Stimulated activated CD4-positive, alpha-beta T cell treated with anti-CD3 and anti-CD28 coated beads, Interleukin-15, amount 100 ng/mL, for 1 hour (primary cell): ENCODE measurements at places on chromosomes 1 and 21.

DNA sequence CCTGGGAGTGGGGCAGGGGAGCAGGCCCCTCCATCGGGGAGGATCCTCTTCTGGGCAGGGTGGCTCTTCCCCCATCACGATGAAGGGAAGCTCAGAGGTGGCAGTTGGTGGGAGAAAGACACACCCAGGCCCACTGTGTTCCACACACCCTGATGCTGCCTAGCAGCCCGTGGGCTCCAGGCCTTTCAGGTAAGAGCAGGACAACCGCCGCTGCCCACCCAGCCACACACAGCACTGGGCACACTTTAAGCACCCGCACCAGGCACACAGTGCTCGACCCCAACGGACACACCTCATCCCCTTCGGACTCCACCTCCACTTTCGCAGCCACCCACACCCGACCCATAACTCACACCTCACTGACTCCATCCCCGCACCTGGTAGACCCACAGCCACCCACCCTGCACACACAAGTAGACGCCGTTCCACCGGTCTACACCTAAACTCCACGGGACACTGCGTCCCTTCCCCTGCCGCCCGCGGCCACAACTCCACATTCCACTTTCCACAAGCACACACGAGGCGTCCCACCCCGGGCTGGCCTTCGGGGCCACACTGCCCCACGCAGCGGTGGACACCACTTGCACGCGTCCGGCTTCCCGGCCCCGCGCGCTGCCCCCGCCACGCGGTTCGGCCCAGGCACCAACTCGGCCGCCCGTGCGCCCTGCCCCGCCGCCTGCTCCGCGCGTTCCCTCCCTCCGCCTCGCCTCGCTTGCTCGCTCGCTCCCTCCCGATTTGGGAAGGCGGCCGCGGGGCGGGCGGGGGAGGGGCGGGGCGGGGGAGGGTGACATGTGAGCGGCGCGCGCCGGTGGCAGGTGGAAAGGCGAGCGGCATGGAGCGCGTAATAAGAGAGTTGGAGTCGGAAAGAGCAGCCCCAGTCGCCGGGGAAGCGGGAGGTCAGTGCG lies at the start of gene KCNQ4:
Gene KCNQ4 (plus strand): TSS at position 787 of the 905 bp plus-strand sequence. CDS start 307 bp downstream, outside the sequence.
- no peak for DNase-seq

- DNase-seq, result no peak
Measured at GRCh38 chr1:15261155-15262002, 14.4 kb downstream of the FHAD1 start.

DNA sequence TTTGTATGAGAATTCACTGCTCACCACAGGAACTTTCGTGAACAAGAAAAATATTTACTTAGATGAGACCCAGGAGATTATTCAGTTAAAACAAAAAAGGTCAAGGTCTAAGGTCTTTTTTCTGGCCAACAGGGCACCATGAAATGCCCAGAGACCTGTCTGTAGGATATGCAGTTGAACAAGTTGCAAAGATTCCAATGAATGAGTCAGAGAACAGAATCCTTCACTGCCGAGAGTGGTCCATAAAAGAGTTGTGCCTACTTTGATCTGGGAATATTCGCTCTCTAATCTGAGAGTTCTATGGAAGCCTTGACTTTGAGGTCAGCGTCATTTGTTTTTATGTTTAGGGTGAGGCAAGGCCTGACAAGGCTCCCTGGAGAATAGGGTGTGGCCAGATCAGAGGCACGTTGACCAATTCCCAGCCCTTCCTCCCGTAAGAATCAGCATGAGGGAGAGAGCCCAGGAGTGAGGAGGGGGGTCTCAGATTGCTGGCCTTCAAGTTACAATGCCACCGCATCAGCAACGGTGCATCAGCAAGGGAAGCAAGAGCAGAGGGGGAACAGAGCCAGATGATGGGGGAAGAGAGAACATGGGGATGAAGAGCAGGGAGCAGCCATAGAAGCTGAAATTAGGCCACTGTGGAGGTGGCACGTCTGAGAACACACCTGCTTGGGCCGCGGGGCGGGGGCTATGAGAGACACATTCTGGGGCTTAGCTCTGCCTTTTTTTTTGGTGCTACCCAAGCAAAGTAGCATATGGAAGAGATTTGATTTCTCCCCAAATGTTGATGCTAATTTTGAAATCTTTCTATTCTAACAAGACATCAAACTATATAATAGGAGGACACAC lies 206.4 kb upstream of the RAB4A start:
- no peak for DNase-seq

DNA sequence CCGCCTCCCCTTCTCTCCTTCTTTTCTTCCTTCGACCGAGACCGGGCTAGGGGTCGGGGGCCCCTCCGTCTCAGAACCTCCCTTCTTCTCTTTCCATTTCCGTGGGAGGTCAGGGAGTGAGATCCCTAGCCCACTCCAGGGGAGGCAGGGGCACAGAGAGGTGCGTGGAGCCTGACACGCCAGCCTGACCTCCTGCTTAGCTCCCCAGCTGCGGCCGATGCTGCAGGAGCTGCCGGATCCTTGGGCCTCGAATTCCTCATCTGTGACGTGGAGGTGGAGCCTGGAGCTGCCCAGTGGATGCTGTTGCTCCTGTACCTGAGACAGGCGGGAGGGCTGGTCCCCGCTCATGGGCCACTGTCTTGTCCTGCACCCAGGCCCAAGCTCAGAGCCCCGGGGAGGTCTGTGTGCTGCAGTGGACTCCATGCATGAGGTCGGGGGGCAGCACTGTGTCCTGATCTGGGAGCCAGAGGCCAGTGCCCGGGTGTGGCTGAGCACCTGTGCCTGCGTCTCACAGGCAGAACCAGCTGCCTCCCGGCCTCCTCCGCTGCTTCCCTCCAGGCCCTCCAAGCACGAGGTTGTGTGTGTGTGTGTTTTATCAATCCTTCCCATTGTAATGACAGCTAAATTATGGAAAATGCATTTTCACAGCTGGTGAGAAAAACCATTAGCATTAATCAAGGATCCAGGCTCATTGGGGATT lies 55.3 kb upstream of the TTC34 start:
- DNase-seq, result no peak
